ENCODE measurements at places on chromosomes 1 and 21. TPM values are rescaled to one million over a fixed set of nuclear protein-coding genes. Genes with fewer than 3 reads are reported as not detected.

SLC26A9 gene
- total RNA-seq = not detected

PRR9 gene
- total RNA-seq = 1.2 TPM

SLC9A1 gene
- 25.0 TPM for total RNA-seq

NID1 gene
- total RNA-seq = 8.5 TPM

HSD3B1 gene
- total RNA-seq = 0.07 TPM

MAP3K6 gene
- total RNA-seq = 43.3 TPM

KLHL12 gene
- 24.8 TPM for total RNA-seq

GPR161 gene
- total RNA-seq = 23.6 TPM

OR14K1 gene
- not detected for total RNA-seq

FAM229A gene
- total RNA-seq = 0.61 TPM

HENMT1 gene
- 2.2 TPM for total RNA-seq

EXTL1 gene
- total RNA-seq = 0.04 TPM

SLC6A17 gene
- total RNA-seq = 0.07 TPM

WDR64 gene
- total RNA-seq = not detected

TINAGL1 gene
- total RNA-seq = 194 TPM

NPPB gene
- not detected for total RNA-seq

CHAF1B gene
- total RNA-seq = 12.0 TPM

CTSE gene
- total RNA-seq = 0.54 TPM

KIAA1614 gene
- 1.7 TPM for total RNA-seq

LINGO4 gene
- total RNA-seq = not detected

NTMT2 gene
- total RNA-seq = not detected

OLFML2B gene
- total RNA-seq = 0.31 TPM

OR2T11 gene
- not detected for total RNA-seq

LPAR3 gene
- 32.3 TPM for total RNA-seq

FBXO2 gene
- total RNA-seq = 30.9 TPM

KRTAP11-1 gene
- total RNA-seq = not detected

CFHR3 gene
- total RNA-seq = not detected

OR2T29 gene
- total RNA-seq = not detected

FCRL5 gene
- total RNA-seq = not detected

SYT14 gene
- 7.1 TPM for total RNA-seq

NCMAP gene
- total RNA-seq = 0.04 TPM

C8B gene
- not detected for total RNA-seq

CA14 gene
- total RNA-seq = 0.37 TPM

EPHB2 gene
- not detected for total RNA-seq

FOXO6 gene
- not detected for total RNA-seq

CAMTA1 gene
- 55.7 TPM for total RNA-seq
